Dermis blood vessel endothelial cell (primary cell): ENCODE measurements at places on chromosomes 11 and 22.

- no peak for DNase-seq
Measured at GRCh38 chr11:68481579-68482240, 21.2 kb downstream of the PPP6R3 start.

GRCh38 chr11:8318536-8318935, 54.9 kb upstream of the LMO1 start:
- peak; percentile 8 for DNase-seq

- DNase-seq = no peak
Measured at GRCh38 chr11:120001178-120002090, 136.5 kb downstream of the TRIM29 start.

- no peak for DNase-seq
Measured at GRCh38 chr11:44732564-44732963, 5.8 kb downstream of the TSPAN18 start.

DNA sequence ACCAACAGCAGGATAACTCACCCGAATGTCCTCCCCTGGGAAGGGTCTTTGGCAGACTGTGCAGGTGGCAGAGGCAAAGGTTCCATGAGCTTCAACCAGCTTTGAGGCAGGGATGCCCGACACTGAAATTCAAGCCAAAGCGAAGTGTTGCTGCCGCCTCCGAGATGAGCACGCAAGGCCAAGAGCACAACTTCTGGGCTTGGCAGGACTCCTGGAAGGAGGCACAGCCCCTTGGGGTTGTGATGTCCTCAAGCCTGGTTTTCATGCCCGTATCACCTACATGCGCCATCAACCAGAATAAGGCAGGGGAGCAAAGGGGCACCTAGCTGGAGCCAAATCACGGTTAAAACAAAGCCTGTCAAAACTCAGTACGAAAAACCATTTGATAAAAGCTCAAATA, 5.7 kb downstream of the SIRT3 start:
- DNase-seq = no peak
